Activated CD4-positive, alpha-beta T cell treated with anti-CD3 and anti-CD28 coated beads, Interleukin-2, amount 10 ng/mL, durations not matched to agents 7 days and 5 days (primary cell): ENCODE measurements at places on chromosomes 5 and 9.

DNA sequence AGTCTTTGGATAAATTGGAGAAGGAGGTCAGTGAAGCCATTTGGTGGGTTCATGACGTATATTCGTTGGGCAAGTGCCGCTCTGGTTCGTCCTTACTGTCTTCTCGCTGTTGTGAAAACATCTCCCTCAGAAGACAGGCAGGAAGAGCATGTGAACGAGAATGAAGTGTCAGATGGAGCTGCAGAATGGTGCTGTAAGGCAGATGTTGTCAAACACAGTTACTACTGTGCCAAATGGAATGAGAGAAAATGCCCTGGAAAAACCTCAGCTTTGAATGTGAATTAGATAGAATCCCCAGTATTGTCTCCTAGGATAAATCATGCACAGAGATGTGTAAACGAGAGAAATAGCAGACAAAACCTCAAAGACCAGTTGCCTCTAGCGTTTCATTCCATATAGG lies 121.5 kb downstream of the CAMK4 start:
- no peaks in the 10 kb centered on the region for H3K27me3 ChIP-seq
- peaks cover 13% of the 10 kb centered on the region for H3K4me1 ChIP-seq

GRCh38 chr9:107273634-107274033 lies 9.4 kb upstream of the RAD23B start:
- H3K27ac ChIP-seq, result no peak overlapping the region
- peaks cover 7% of the 10 kb centered on the region for H3K4me1 ChIP-seq
- peaks cover 30% of the 10 kb centered on the region for H3K27me3 ChIP-seq
- H3K4me3 ChIP-seq, result no peak overlapping the region
- DNase-seq, result no peak

GRCh38 chr9:122005597-122005996 lies 87.5 kb downstream of the TTLL11 start:
- no peaks in the 10 kb centered on the region for H3K27me3 ChIP-seq
- no peaks in the 10 kb centered on the region for H3K36me3 ChIP-seq
- no peak overlapping the region for H3K4me3 ChIP-seq
- H3K27ac ChIP-seq, result no peak overlapping the region
- DNase-seq, result no peak

- H3K27ac ChIP-seq, result no peak overlapping the region
- DNase-seq, result no peak
- no peaks in the 10 kb centered on the region for H3K4me1 ChIP-seq
- H3K27me3 ChIP-seq, result peaks cover 29% of the 10 kb centered on the region
- H3K4me3 ChIP-seq, result no peak overlapping the region
- H3K36me3 ChIP-seq, result no peaks in the 10 kb centered on the region
These were observed 22.5 kb upstream of the COMMD10 start for GRCh38 chr5:116062352-116062751.

DNA sequence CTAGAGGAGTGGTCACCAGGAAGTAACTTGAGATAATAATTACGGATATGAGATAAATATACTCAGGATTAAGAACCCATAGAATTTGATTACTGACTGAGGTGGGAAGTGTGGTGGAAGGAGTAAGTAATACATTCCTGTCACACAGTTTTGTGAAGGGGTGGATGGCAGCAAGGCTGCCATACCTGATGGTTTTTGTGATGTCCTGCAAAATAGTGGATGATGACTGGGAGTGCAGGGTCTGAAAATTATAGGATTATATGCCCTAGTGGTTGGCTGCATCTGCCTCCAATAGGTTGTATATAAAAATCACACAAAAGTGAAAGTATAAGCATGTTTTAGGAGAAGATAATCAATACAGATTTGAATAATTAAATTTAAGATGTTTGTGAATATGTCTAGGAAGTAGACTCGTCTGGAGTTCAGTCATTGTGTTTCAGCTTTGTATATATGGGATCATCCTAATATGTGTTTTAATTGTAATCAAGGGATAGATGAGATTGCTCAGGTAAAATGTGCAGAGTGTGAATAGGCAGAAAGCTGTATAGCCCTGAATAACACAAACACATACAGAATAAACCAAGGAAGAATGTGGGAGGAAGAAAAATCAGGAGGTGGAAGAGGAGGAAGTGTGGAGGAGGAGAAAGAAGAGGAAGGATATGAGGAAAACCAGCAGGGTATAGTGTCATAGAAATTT lies 5.5 kb downstream of the SELENOP start:
- no peak overlapping the region for H3K4me3 ChIP-seq
- DNase-seq, result no peak
- H3K4me1 ChIP-seq, result no peaks in the 10 kb centered on the region
- H3K27me3 ChIP-seq, result no peaks in the 10 kb centered on the region

- no peak overlapping the region for H3K27ac ChIP-seq
- DNase-seq, result no peak
- H3K4me3 ChIP-seq, result no peak overlapping the region
- no peaks in the 10 kb centered on the region for H3K27me3 ChIP-seq
- no peaks in the 10 kb centered on the region for H3K4me1 ChIP-seq
- no peaks in the 10 kb centered on the region for H3K36me3 ChIP-seq
These were observed 546.3 kb downstream of the MAT2B start for GRCh38 chr5:164051745-164052144.

GRCh38 chr5:85646641-85647040 lies 971.1 kb upstream of the COX7C start:
- no peaks in the 10 kb centered on the region for H3K36me3 ChIP-seq
- H3K27ac ChIP-seq, result no peak overlapping the region
- no peaks in the 10 kb centered on the region for H3K27me3 ChIP-seq

GRCh38 chr9:87836951-87837705 lies 45.5 kb upstream of the SPATA31E1 start:
- no peaks in the 10 kb centered on the region for H3K4me1 ChIP-seq
- no peak overlapping the region for H3K27ac ChIP-seq
- no peak for DNase-seq
- H3K4me3 ChIP-seq, result no peak overlapping the region
- H3K36me3 ChIP-seq, result no peaks in the 10 kb centered on the region

DNA sequence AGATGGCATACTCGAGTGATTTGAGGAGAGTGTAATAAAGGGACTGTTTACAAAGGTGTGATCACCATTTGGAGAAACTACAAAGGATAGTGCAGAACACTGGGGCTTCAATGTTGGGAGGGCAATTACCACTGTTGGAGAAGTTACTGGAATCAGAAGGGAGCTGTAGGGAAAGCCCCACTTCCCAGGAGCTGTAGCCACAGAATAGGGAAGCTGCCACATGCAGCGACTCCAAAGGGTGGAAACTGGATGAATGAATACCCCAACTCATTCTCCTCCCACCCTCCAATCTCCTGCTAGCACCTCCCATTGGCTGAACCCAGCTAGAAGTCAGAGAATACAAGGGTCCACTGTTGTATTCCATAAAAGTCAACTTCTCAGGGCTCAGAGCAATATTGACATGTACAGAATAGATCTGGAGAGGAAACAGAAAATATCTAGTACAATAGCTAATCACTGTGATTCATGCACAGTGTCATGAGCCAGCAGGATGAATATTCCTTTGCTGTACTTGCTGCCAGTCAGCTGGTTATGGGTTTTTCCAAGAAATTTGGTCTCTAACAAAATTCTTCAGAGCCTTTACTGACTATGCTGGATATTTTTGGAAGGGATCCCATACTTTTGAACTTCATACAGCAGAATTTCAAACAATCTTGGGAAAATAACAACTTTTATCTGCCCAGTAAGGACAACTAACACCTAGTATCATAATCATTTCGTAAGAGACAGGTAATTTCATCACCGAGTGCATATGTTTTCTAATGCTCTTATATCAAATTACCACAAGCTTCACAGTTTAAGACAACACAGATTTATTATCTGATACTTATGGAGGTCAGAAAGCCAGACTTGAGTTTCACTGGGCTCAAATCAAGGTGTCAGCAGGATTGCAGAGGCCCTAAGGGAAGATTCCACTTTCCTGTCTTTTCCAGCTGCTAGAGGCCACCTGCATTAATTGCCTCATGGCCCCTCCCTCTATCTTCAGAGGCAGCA lies 39.6 kb downstream of the PDCD1LG2 start:
- H3K36me3 ChIP-seq, result peaks cover 11% of the 10 kb centered on the region
- no peak for DNase-seq
- H3K27ac ChIP-seq, result no peak overlapping the region
- H3K27me3 ChIP-seq, result no peaks in the 10 kb centered on the region
- H3K4me3 ChIP-seq, result no peak overlapping the region

DNA sequence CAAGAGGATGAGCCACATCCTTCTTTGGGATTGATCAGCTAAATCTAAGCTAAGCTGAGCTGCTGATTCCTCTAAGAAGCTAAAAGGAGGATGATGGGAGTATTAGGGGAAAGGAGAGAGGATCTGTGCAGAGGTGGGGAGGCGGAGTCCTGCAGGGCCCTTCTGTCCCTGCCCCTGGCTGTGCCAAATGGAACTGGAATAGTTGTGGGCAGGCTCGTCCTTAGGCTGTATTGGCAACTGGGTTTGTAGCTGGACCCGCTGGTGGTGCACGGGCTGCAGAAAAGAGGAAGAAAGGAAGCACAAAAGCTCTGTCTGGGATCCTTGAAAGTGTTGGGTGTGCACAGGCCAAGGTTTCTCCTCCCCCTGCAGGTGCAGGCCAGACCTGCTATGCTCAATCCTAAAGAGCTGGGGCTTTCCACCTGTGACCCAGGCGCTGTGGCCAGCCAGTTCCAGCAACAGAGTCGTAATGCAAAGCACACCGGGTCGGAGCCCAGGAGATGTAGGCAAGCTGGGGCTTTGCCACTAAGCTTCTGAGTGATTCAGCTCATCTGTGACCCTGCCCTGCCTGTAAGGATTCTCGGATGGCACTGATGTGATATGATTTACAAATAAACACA lies 9.8 kb downstream of the CLTB start:
- no peak overlapping the region for H3K27ac ChIP-seq
- DNase-seq, result no peak
- H3K4me3 ChIP-seq, result no peak overlapping the region
- H3K36me3 ChIP-seq, result peaks cover 5% of the 10 kb centered on the region
- no peaks in the 10 kb centered on the region for H3K27me3 ChIP-seq

- no peak overlapping the region for H3K27ac ChIP-seq
- no peak for DNase-seq
- H3K36me3 ChIP-seq, result no peaks in the 10 kb centered on the region
- no peak overlapping the region for H3K4me3 ChIP-seq
- H3K4me1 ChIP-seq, result no peaks in the 10 kb centered on the region
These were observed 1014.6 kb downstream of the DTWD2 start for GRCh38 chr5:117973785-117974184.

DNA sequence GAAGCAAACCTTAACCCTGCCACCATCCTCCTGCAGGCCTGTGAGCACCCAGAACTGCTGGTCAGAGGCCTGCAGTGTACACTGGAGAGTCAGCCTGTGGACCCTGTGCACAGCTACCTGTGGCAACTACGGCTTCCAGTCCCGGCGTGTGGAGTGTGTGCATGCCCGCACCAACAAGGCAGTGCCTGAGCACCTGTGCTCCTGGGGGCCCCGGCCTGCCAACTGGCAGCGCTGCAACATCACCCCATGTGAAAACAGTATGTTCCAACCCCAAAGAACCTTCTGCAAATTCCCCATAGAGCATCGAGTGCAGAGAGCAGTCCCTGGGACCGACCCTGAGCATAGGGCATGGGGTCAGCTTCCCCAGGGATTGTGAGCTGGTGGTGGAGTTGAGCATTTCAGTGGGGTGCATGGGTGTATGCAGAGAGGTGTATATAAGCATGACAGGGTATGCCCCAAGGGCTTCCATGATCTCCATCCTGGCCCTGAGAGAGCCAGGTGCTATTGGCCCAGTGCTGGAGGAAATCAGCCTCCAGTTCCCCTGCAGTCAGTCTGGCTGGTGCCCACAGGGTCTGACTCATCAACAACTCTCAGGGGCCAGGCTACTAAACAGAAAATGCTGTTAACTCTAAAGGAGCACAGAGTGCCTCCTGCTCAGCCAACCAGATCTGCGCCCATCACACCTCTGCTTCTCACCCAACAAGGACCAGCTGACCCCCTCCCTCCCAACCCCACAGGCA lies 126.2 kb downstream of the SAXO1 start:
- no peaks in the 10 kb centered on the region for H3K36me3 ChIP-seq
- peaks cover 9% of the 10 kb centered on the region for H3K27me3 ChIP-seq
- H3K4me3 ChIP-seq, result no peak overlapping the region

GRCh38 chr5:17709011-17709710 lies 74.9 kb downstream of the TAF11L14 start:
- no peaks in the 10 kb centered on the region for H3K36me3 ChIP-seq
- H3K4me3 ChIP-seq, result no peak overlapping the region
- H3K27me3 ChIP-seq, result no peaks in the 10 kb centered on the region

GRCh38 chr5:91293131-91293530 lies 90.0 kb downstream of the ARRDC3 start:
- H3K4me3 ChIP-seq, result no peak overlapping the region
- peak; percentile 15 for DNase-seq
- H3K27ac ChIP-seq, result no peak overlapping the region
- peaks cover 16% of the 10 kb centered on the region for H3K4me1 ChIP-seq
- no peaks in the 10 kb centered on the region for H3K36me3 ChIP-seq
- no peaks in the 10 kb centered on the region for H3K27me3 ChIP-seq

DNA sequence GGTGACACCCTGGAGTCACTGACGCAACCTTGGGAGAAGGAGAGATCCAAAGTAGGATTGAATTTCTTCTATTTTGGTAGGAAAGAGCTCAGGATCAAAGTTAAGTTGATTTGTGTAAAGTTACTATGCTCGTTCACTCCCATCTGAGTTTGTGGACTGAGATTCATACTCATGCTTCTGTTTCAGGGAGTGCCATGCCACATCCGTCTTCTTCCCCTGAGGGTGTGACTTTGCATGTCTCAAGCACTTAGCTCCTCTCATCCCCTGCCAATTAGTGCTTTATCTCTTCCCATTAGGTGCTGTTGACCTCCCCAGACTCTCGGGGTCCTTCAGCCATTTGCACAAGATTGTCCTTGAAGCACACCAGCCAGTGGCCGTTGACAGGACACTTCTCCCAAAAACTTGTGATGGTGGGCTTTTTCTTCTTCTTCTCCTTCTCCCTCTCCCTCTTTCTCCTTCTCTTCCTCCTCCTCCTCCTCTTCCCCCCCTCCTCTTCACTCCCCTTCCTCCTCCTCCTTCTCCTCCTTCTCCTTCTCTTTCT lies 232.2 kb upstream of the KLF4 start:
- no peak overlapping the region for H3K27ac ChIP-seq
- no peaks in the 10 kb centered on the region for H3K4me1 ChIP-seq
- no peak for DNase-seq
- H3K36me3 ChIP-seq, result no peaks in the 10 kb centered on the region
- H3K4me3 ChIP-seq, result no peak overlapping the region

- H3K36me3 ChIP-seq, result no peaks in the 10 kb centered on the region
- H3K4me3 ChIP-seq, result no peak overlapping the region
- H3K27ac ChIP-seq, result no peak overlapping the region
- H3K4me1 ChIP-seq, result no peaks in the 10 kb centered on the region
- no peak for DNase-seq
- no peaks in the 10 kb centered on the region for H3K27me3 ChIP-seq
These were observed 96.3 kb downstream of the ADAMTS12 start for GRCh38 chr5:33795496-33795895.

GRCh38 chr5:56291079-56291643 lies 58.0 kb upstream of the ANKRD55 start:
- H3K27ac ChIP-seq, result no peak overlapping the region
- H3K27me3 ChIP-seq, result no peaks in the 10 kb centered on the region
- DNase-seq, result no peak
- peaks cover 10% of the 10 kb centered on the region for H3K4me1 ChIP-seq

- H3K27me3 ChIP-seq, result peaks cover 34% of the 10 kb centered on the region
- no peaks in the 10 kb centered on the region for H3K4me1 ChIP-seq
- no peak for DNase-seq
- H3K27ac ChIP-seq, result no peak overlapping the region
- H3K36me3 ChIP-seq, result no peaks in the 10 kb centered on the region
These were observed 14.0 kb downstream of the MCC start for GRCh38 chr5:113474100-113474728.

GRCh38 chr5:6081727-6082210 lies 296.6 kb downstream of the MED10 start:
- no peak for DNase-seq
- no peaks in the 10 kb centered on the region for H3K4me1 ChIP-seq
- no peaks in the 10 kb centered on the region for H3K36me3 ChIP-seq
- no peak overlapping the region for H3K27ac ChIP-seq
- no peak overlapping the region for H3K4me3 ChIP-seq
